ENCODE measurements at places on chromosomes 7 and 10. TPM values are rescaled to one million over a fixed set of nuclear protein-coding genes. Genes with fewer than 3 reads are reported as not detected.
A peak's percentile ranks its signal among the peaks of the same experiment; 100 is the strongest.

Gene PLEKHA8
- 7.5 TPM for total RNA-seq

- no peak for DNase-seq
- no peaks in the 10 kb centered on the region for H3K4me1 ChIP-seq
- H3K4me3 ChIP-seq: no peak overlapping the region
- no peaks in the 10 kb centered on the region for H3K36me3 ChIP-seq
- no peaks in the 10 kb centered on the region for H3K27me3 ChIP-seq
Measured at GRCh38 chr10:74981831-74982633, 129.4 kb upstream of the SAMD8 start.

Gene VOPP1
- 28.2 TPM for total RNA-seq

DNA sequence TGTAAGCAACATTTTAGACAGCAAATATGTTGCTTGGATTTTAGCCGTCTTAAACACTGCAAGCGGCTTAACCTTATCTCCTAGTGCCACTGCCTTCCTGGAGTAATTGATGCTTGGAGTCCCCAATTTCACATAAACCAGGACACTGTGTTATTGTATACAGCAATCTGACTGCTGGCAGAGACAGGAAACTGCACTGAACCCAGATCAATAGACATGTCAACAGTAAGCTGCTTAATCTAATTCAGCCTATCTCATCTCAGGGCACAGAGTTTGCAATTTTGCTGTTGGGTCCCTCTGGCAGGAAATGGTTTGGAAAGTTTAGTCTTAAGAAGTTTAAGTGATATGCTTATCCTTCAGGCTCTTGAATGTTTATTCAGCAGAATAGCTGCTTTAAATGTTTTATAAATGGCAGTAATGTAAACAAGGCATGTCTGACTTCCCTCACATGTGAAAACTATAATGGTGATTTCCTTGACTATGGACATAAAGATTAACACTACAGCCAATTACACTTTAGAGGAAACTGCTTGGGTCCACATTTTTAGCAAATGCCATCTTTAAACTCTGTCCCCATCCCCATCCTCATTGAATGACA is 598.6 kb downstream of the PARD3 start:
- no peaks in the 10 kb centered on the region for H3K27me3 ChIP-seq
- no peak overlapping the region for H3K4me3 ChIP-seq
- H3K36me3 ChIP-seq: no peaks in the 10 kb centered on the region
- no peak overlapping the region for H3K27ac ChIP-seq

GRCh38 chr7:138886501-138886917 is 88.5 kb upstream of the ATP6V0A4 start:
- H3K27me3 ChIP-seq: no peaks in the 10 kb centered on the region
- no peak overlapping the region for H3K27ac ChIP-seq
- no peak overlapping the region for H3K4me3 ChIP-seq
- H3K36me3 ChIP-seq: no peaks in the 10 kb centered on the region
- H3K4me1 ChIP-seq: no peaks in the 10 kb centered on the region
- DNase-seq: no peak

Gene CPA2
- not detected for total RNA-seq

GRCh38 chr10:34295142-34295548 is 520.0 kb downstream of the PARD3 start:
- no peaks in the 10 kb centered on the region for H3K36me3 ChIP-seq
- no peak overlapping the region for H3K27ac ChIP-seq
- no peaks in the 10 kb centered on the region for H3K27me3 ChIP-seq
- no peak for DNase-seq

DNA sequence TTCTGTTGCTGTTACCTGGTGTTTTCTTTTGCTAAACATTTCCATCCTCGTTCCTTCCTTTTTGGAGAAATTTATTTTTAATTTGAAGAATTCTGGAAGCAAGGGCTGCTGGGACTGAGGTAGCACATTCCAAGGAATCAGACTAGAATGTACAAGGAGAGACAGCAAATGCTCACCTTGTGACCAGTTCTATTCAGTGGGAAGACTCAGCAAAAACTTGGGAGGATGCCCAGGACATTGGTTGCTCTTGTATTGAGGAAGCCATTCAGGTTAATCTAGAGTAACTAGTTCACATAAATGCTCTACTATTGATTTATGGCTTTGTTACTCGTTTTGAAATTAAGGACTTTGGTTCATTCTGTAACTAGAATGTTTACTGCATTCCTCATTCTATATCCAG is 11.3 kb downstream of the PLCE1 start:
- peak; percentile 85 for DNase-seq
- no peaks in the 10 kb centered on the region for H3K4me1 ChIP-seq
- no peak overlapping the region for H3K4me3 ChIP-seq
- H3K27ac ChIP-seq: peak overlapping the region; percentile 15
- no peaks in the 10 kb centered on the region for H3K36me3 ChIP-seq
- H3K27me3 ChIP-seq: no peaks in the 10 kb centered on the region

- H3K36me3 ChIP-seq: no peaks in the 10 kb centered on the region
- H3K4me3 ChIP-seq: no peak overlapping the region
- DNase-seq: no peak
Measured at GRCh38 chr10:17406036-17406834, 48.2 kb downstream of the ST8SIA6 start.

Gene DENND2A
- 13.1 TPM for total RNA-seq

Gene GNG11
- 40.0 TPM for total RNA-seq

Gene PSD
- 13.4 TPM for total RNA-seq

Gene OPN1SW
- not detected for total RNA-seq

Gene CYP17A1
- total RNA-seq: not detected

Gene NEURL1
- 1.5 TPM for total RNA-seq

DNA sequence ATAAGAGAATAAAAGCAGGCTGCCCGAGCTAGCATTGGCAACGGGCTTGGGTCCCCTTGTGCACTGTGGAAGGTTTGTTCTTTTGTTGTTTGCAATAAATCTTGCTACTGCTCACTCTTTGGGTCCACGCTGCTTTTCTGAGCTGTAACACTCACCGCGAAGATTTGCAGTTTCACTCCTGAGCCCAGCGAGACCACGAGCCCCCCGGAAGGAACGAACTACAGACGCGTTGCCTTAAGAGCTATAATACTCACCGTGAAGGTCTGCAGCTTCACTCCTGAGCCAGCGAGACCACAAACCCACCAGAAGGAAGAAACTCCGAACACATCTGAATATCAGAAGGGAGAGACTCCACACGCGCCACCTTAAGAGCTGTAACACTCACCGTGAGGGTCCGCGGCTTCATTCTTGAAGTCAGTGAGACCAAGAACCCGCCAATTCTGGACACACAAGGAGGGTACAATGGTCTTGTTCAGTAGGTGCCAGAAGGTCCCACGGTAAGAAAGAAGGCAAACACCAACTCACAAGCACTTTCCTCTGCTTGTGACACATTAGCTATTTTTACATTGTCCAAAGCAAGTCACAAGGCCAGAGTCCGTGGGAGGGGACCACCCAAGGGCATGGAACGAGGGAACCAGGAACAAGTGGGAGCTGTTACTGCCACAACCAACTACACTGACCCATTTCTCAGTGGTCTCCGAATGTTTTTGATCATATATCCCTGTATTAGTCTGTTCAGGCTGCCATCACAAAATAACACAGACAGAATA is 29.2 kb upstream of the CACUL1 start:
- no peak overlapping the region for H3K27ac ChIP-seq
- no peaks in the 10 kb centered on the region for H3K36me3 ChIP-seq
- no peak overlapping the region for H3K4me3 ChIP-seq
- no peak for DNase-seq
- no peaks in the 10 kb centered on the region for H3K27me3 ChIP-seq

GRCh38 chr7:3648276-3648675 is 347.2 kb downstream of the SDK1 start:
- no peak overlapping the region for H3K27ac ChIP-seq
- no peaks in the 10 kb centered on the region for H3K4me1 ChIP-seq
- no peaks in the 10 kb centered on the region for H3K36me3 ChIP-seq
- no peaks in the 10 kb centered on the region for H3K27me3 ChIP-seq

Gene PIP
- total RNA-seq: 1,201 TPM

Gene HOXA10
- 2.3 TPM for total RNA-seq

Gene SPDYE11
- total RNA-seq: not detected

DNA sequence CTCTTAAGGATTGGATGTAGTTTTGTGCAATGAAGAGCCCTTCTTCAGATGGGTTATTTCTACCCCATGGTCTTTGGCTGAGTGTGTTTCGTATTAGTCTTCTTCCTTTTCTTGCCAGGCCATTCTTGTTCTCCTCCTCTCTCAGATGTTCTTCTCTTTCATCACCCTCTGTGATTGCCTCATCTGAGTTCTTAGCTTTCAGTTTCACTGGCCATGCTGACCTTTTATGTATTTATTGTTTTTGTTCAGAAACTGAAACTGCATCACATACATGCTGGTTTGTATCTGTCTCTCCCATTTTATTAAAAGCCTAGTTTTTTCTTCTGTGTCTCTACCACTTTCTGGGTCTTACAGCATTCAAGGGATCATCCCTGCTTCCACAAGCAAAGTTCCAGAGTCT is 21.7 kb upstream of the PCGF5 start:
- H3K4me1 ChIP-seq: no peaks in the 10 kb centered on the region
- H3K36me3 ChIP-seq: no peaks in the 10 kb centered on the region
- H3K27me3 ChIP-seq: no peaks in the 10 kb centered on the region
- no peak for DNase-seq
- H3K27ac ChIP-seq: peak overlapping the region; percentile 56

Gene SPACDR
- not detected for total RNA-seq

Gene CNTNAP2
- 0.29 TPM for total RNA-seq

Gene LRMDA
- total RNA-seq: 11.1 TPM

Gene CCL26
- total RNA-seq: not detected

DNA sequence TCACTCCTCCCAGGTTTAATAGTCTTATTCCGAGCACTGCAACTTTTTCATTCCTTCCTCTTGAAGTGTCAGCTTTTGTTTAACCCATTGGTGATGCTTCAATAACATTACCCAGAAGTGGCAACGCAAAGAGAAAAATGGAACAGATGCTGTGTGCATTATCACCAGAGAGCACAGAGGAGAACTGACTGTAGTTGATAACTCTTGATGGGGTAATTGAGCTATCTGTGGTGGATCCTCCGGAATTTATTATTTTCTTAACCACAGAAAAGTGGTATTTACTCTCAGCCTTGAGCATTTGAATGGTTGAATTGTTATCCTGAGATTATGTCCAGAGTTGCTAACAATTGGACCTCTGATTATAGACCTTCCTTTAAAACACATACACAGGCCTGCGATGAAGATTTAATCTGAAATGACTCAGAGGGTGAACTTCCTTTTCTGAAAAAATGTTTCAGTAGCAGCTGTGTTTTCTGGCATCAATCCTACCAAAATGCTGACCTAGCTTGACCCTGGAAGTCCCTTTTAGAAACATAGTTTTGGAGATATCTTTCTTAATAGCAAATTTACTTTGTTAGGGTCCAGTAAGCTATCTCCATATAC is 1584.4 kb upstream of the LRRTM3 start:
- no peaks in the 10 kb centered on the region for H3K36me3 ChIP-seq
- no peak for DNase-seq
- H3K27me3 ChIP-seq: no peaks in the 10 kb centered on the region
- H3K4me1 ChIP-seq: no peaks in the 10 kb centered on the region
- H3K27ac ChIP-seq: no peak overlapping the region

GRCh38 chr7:36795451-36796021 is 71.2 kb upstream of the AOAH start:
- H3K4me3 ChIP-seq: no peak overlapping the region
- no peaks in the 10 kb centered on the region for H3K36me3 ChIP-seq
- H3K27ac ChIP-seq: peak overlapping the region; percentile 51
- H3K4me1 ChIP-seq: no peaks in the 10 kb centered on the region
- no peak for DNase-seq
- H3K27me3 ChIP-seq: no peaks in the 10 kb centered on the region

DNA sequence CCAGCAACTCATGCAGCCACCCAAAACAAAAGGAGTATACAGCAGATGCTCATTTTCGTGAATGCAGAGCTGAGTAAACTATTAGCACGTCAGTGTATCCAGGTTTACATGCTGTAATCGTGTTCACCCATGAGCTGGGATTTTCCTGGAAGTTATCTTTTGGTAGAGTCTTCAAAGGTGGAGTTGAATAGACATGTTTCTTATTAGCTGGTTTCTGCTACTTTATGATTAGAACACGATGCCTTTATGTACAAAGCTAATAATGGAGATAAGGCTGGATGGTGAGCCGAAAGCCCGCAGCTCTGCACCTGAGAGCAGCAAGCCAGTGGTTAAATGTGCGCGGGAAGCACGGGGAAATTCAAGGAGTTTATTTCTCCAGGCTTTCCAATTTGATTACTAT is 123.8 kb downstream of the ADARB2 start:
- no peaks in the 10 kb centered on the region for H3K36me3 ChIP-seq
- DNase-seq: no peak
- no peaks in the 10 kb centered on the region for H3K4me1 ChIP-seq
- H3K27ac ChIP-seq: no peak overlapping the region

DNA sequence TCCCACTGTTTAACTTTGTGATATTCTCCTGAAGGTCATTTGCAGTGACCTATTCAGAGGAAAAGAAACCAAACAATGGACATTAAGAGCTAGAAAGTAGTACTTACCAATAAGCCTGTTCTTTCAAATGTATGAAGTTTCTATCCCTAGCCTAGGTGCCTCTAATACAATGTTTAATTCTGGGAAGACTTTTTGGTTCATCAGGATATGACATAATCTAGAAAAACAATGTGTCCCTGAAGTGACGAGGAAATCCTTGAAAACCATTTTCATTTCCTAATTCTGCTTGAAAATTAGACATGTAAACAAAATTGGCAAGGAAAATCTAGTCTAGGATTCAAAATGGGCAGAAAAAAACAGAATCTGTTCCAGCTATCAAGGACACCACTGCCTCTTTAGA is 36.1 kb downstream of the ARHGAP19 start:
- H3K27ac ChIP-seq: no peak overlapping the region
- no peaks in the 10 kb centered on the region for H3K27me3 ChIP-seq
- no peak for DNase-seq
- no peaks in the 10 kb centered on the region for H3K36me3 ChIP-seq
- no peak overlapping the region for H3K4me3 ChIP-seq

GRCh38 chr10:70234668-70235447 is 1.6 kb upstream of the PPA1 start:
- peak overlapping the region; percentile 67 for H3K27ac ChIP-seq
- no peaks in the 10 kb centered on the region for H3K36me3 ChIP-seq
- no peaks in the 10 kb centered on the region for H3K27me3 ChIP-seq

- no peaks in the 10 kb centered on the region for H3K36me3 ChIP-seq
- no peaks in the 10 kb centered on the region for H3K4me1 ChIP-seq
- H3K27me3 ChIP-seq: no peaks in the 10 kb centered on the region
- H3K27ac ChIP-seq: no peak overlapping the region
- no peak overlapping the region for H3K4me3 ChIP-seq
Measured at GRCh38 chr7:44973610-44974401, 5.0 kb downstream of the MYO1G start.

Gene PTF1A
- total RNA-seq: not detected

Gene MEIG1
- not detected for total RNA-seq

Gene CPVL
- total RNA-seq: 44.2 TPM

Gene PLAC9
- 13.4 TPM for total RNA-seq

Gene VIPR2
- 4.6 TPM for total RNA-seq

GRCh38 chr7:94909179-94909466 is 1.7 kb downstream of the PPP1R9A start:
- peak overlapping the region; percentile 54 for H3K4me3 ChIP-seq
- H3K36me3 ChIP-seq: no peaks in the 10 kb centered on the region
- H3K4me1 ChIP-seq: no peaks in the 10 kb centered on the region
- no peak overlapping the region for H3K27ac ChIP-seq

Data from breast epithelium (tissue), 4 donors.